SK-N-MC (cell line): ENCODE measurements at places on chromosomes 11 and 22.

GRCh38 chr22:41834005-41834944 lies 1.4 kb downstream of the SREBF2 start:
- DNase-seq, result no peak

DNA sequence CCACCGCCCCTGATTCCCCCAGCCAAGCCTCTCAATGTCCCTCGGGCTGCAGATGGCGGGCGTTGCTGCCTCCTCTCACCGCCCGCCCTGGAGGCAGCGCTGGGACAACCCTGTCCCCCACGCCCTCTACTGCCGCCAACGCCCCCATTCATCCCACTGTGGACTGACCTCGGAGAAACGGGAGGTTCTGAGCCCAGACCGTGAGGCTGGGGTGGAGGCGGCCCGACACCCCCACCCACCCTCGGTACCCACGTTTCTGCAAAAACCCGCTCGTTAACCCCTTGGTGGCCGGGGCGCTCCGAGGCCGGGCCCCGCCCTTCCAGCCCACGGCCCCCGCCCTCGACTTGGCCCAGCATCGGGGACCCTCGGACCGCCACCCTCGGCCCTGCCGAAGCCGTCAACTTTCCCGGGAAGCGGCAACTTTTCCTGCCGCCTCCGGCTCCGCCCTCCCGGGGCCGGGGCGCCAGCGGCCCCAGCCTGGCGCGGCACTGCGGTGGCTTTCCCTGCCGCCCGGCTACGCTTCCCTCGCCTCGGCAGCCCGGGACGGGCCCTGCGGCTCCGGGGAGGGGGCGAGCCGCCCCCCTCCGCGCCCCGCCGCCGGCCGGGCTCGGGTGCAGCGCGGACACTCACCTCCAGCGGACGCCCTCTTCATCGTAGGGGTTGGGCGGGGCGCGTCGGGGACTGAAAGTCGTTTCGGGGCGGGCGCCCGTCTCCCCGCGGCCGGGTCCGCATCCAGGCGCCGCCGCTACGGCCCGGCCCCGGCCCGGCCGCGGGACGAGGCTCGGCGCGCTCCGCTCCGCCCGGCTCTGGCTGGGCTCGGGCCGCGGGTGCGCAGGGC lies 458 bp downstream of the RTN4R start:
- no peak for DNase-seq

GRCh38 chr11:123753110-123753509 lies 1.2 kb downstream of the OR6X1 start:
- DNase-seq, result no peak

GRCh38 chr11:112519751-112520150 lies 259.1 kb upstream of the PLET1 start:
- DNase-seq, result no peak

DNA sequence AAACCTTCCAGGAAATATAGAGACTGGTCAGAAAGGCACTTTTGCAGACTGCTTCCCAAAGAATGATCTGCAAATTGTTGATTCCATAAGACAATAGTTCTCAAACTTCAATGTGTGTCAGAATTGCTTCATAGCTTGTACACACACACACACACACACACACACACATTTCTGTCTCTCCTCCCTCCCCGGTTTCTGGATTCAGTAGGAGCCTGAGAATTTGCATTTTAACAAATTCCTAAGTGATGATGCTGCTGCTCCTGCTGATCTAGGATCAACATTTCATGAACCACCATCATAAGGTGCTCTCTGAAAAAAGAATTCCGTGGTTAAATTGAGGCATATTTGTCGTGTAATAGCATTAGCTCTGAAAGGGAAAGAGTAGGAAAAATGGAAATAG lies 35.3 kb upstream of the FZD4 start:
- peak; percentile 28 for DNase-seq

DNA sequence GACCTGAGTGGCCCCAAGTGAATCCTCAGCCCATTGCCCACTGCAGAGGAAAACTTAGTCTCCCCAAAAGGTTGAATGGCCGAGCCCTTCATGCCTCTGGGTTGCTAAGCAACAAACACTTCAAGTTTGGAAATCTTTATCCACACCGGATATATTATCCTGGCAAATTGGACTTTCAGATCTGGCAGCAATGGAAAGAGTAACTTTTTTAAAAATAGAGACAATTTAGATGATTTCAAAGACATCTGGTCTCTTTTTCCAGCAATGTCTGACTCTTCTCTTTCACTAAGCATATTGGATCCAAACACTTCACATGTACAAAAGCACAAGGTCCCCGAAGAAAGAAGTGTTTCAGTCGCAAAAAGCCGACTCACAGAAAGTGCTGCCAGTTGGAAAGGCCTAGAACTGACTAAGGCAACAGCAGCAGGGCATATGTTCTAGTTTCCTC lies 505.3 kb downstream of the SOX6 start:
- DNase-seq, result no peak

GRCh38 chr22:26573026-26573662 lies 16.8 kb downstream of the TPST2 start:
- no peak for DNase-seq

GRCh38 chr22:31302006-31302405 lies 9.7 kb upstream of the PIK3IP1 start:
- no peak for DNase-seq

DNA sequence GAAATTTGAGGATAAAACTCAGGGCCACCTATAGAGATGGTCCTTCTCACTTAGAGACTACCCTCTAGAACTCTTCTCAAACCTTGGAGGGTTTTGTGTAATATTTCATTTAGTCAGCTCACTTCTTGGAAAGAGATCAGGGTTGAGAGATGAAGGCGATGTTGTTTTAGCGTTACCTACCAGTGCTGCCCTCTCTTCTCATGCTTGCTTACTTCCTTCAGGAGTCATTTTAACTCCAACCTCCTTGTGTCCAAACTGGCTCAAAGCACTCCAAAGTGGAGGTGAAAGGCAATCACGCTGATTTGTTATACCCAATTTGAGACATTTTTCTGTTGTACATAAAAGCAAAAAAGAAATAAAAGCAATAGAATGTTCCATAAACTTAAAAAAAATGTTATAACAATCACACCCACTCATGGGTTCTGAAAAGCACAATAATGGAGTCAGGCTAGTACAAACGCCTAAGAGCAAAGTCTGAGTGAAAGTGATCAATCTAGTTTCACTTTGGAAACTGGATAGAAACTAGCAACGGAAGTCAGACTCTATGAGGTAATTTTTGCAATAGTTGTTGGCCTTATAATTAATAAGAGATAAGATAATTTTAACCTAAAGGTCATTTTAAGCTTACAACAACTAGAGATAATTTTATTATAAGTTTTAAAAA lies 117.1 kb downstream of the MRTFA start:
- DNase-seq, result no peak

- DNase-seq, result no peak
These were observed 93.3 kb downstream of the BRD1 start for GRCh38 chr22:49734390-49734789.

- DNase-seq, result no peak
These were observed 16.2 kb upstream of the SHANK3 start for GRCh38 chr22:50656122-50657070.

GRCh38 chr22:36197065-36197440 lies 4.6 kb downstream of the APOL4 start:
- no peak for DNase-seq

- no peak for DNase-seq
These were observed 59.3 kb downstream of the BDNF start for GRCh38 chr11:27640954-27641353.

DNA sequence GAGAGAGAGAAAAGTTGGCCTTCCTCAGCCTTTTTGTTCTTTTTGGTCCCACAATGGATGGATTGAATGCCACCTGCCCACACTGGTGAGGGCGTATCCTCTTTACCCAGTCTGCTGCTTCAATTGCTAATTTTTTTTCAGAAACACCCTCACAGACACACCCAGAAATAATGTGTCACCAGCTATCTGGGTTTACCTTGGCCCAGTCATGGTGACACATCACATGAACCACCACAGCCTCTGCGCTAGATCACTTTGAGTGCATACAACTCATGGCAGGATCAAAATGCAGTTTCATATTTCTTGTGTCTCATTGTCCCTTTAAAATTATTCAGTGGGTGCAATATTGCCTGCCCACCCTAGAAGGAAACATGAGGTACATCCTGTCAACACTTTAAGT lies 63.3 kb downstream of the ADAMTS15 start:
- no peak for DNase-seq

DNA sequence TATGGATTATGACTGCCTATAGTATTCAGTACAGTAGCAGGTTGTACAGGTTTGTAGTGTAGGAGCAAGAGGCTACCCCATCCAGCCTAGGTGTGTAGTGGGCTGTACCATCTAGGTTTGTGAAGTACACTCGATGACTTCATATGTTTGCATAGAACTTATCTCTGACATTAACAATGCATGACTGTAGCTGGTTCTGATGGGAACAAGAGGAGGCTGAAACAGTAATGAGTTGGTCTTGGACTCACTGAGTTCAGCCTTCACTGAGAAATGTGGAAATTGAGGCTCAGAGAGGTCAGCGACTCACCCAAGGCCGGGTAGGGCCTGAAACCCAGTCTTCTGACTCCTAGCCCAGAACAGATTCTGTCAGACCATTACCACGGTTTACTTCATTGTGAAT lies 13.0 kb downstream of the MYO7A start:
- DNase-seq, result no peak

- no peak for DNase-seq
These were observed 204.7 kb downstream of the ST3GAL4 start for GRCh38 chr11:126560221-126560620.

DNA sequence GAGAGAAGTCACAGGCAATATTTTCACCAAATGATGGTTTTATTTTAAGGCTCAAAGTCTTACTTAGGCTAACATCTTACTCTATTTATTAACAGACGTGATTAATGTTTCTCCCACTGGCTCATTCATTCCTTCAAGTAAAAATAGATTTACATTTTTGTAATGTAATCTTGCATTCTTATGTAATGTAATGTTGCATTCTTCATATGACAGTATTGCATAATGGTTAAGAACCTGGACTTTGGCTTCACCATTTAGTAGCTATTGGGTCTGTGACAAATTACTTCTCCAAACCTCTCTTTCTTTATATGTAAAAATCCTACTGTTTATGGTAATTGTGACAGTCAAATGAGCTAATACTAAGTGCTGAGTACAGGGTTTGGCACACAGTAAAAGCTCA lies 3.3 kb upstream of the DIXDC1 start:
- no peak for DNase-seq

DNA sequence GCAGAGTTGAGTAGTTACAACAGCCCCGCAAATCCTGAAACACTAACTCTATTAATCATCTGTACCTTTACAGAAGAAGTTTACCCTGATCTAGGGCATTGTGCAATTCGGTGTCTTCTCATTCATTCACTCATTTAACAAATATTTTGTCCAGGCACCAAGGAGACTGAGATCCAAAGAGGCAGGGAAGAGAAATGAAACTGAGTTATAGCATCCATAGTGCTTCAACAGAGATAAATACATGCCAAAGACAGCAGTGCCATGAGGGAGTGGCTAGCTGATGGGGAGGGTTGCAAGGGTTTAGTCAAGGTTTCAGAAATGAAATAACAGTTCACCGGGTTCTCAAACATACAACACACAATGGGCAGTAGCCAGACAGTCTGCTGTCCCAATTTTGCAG lies 40.2 kb upstream of the MTNR1B start:
- no peak for DNase-seq

GRCh38 chr11:119157063-119157462 lies 8.2 kb downstream of the ABCG4 start:
- no peak for DNase-seq

DNA sequence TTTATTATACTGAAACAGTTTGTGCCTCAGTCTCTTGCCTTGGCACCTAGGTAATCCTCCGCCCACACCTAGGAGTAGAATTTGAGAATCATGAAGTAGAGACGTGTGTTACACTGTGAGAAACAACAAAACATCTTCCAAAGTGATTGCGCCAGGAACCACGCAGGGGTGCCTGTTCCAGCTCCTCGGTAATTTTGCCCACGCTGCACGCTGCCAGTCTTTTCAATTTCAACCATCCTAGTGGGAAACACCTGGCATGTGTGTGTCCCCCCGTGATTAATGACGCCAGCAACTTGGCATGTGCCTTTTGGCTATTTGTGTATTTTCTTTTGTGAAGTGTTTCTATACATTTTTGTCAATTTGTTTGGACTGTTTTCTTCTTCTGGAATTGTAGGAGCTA lies 919.1 kb downstream of the BRD1 start:
- DNase-seq, result no peak

- DNase-seq, result no peak
These were observed 38.8 kb downstream of the STIM1 start for GRCh38 chr11:3894128-3894731.

- DNase-seq, result no peak
These were observed 1.8 kb upstream of the WBP2NL start for GRCh38 chr22:41996826-41997225.

DNA sequence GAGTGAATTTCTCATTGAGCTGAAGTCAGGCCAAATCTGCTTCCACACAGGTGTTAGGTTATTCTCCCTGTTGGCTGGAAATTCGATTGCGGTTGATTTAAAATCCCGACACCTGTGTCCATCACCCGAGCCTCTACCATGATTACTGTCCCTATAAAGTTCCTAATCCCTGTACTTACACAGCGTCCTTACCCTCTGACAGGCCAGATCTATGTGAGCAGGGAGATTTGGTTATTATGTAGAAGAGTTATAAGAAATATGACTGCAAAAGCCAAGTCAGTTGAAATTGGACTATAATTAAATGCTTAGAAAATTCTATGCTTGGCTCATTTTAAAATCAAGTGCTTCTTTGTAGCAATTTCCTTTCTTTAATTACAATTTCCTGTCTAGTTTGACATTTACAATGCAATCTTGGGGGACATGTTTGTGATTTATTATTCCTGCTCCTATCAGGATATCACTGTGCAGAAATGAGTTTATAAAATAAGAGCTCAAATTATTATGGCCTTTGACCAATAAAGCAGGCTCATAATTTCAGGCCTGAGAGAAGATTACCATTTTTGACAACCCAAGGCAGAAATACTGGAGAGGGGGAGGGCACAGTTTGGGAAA lies 32.5 kb upstream of the LMO1 start:
- peak; percentile 5 for DNase-seq

DNA sequence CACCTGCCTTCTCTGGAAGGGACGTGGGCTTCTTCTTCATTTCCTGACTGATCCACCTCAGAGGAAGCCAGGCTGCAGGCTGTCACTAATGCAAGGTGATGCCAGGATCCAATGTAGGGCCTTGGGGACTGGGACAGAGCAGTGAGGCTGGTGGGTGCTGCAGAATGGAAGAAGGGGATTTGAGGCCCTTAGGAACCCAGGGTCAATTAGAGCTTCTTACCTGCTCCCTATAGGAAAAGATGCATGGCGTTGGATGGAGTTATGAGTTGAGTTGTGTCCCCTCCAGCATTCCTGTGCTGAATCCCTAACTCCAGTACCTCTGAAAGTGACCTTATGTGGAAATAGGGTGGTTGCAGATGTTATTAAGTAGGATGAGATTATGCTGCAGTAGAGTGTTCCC lies 190.4 kb downstream of the MIAT start:
- no peak for DNase-seq

DNA sequence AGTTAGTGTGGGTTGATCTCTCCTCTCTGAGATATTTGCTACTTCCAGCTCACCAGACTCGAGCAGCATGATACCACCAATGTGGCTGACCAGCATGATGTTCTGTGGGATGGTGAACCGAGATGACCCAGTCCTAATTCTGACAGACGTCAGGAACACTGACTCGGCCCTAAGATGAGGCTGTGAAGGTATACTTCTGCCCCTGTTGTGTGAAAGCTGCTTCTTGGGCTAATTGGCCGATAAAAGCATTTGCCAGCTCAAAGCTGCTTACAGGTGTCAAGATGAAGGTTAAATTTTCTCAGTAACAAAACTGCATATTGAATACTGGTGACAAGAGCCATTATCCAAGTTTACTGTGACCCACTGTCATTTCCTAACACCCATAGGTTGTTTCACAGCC lies 151.4 kb downstream of the BRD1 start:
- DNase-seq, result no peak

GRCh38 chr11:19931771-19932369 lies 219.2 kb downstream of the NAV2 start:
- DNase-seq, result no peak

- no peak for DNase-seq
These were observed 23.8 kb upstream of the C11orf96 start for GRCh38 chr11:43918662-43919061.
